ENCODE measurements at places on chromosomes 3 and 15. TPM values are rescaled to one million over a fixed set of nuclear protein-coding genes. Genes with fewer than 3 reads are reported as not detected.

DNA sequence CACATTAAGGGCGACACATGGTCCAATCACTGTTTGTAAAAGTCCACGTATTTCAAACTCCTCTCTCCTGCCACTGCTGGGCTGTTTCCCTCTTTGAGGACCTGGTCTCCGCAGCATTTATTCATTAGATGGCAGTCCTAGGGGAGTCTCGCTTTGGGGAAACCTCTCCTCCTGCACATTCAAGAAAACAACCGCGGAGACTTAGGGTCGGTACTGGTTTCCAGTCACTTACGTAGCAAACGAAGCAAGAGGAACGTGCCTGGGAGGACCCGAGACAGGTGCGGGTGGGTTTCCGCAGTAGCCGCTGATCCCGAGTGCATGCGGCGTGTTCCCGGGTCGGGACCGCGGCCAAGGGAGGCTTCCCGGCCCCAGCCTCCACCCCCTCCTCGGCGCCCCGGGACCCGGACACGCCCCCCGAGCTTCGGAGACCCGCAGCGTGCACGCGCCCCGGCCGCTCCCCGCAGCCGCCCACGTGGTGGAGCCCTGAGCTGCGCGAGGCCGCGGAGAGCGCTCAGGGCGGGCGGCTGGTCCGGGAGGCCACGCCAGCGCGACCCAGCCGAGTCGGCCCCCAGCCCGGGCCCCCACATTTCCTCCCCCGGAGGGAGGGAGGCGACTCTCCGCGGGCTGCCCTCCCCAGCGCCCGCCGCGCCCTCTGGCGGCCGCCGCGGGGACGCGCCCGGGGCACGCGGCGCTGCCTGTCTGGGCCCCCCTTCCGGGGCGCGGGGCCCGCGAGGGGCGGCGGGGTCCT lies 1.1 kb upstream of the IGF1R start:
- peak overlapping the region; percentile 89 for H3K27ac ChIP-seq
- H3K4me3 ChIP-seq, result peak overlapping the region; percentile 78
- no peaks in the 10 kb centered on the region for H3K4me1 ChIP-seq

DNA sequence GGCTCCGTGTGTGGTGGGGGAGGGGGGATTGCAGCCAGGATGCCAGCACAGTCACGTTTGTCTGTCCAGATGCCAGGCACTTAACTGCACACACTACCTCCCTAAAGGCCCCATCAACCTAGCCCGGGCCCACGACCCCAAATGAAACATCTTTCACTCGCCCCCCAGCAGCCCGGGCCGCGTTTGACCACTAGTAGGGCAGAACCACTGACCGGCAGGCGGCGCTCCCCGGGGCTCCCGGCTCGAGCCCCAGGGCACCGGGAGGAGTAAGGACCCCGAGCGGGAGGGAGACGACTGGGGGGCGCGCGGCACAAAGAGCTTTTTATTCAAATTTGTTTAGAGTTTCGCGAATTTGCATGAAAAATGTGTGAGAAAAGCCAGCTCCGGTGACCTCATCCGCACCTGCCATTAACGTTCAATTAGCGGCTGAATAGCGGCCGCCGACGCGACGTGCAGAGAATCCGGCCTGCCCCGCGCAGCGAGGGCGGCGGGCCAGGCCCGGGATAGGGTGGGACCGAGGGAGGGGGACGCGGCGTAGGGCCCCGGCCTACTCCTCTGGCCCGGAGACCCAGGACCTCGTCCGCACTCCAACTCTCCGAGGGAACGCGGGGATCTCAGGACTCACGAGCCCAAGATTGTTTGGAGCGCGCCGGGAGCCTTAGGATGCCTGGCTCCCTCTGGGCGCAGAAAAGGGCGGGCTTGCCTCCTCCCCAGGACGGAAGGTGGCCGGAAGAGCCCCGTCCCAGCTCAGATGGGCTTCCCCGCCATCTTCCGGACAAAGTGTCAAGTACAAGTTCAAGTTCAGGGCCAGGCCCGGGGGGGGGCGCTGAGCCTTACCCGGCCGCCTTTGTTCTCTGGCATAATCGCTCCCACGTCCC lies 64.9 kb upstream of the POLG start:
- H3K4me1 ChIP-seq, result peaks cover 14% of the 10 kb centered on the region
- no peak overlapping the region for H3K27ac ChIP-seq
- H3K36me3 ChIP-seq, result no peaks in the 10 kb centered on the region

TPRG1 gene
- total RNA-seq, result 25.2 TPM

CPN2 gene
- total RNA-seq, result 1.4 TPM

GATM gene
- 386 TPM for total RNA-seq

DNA sequence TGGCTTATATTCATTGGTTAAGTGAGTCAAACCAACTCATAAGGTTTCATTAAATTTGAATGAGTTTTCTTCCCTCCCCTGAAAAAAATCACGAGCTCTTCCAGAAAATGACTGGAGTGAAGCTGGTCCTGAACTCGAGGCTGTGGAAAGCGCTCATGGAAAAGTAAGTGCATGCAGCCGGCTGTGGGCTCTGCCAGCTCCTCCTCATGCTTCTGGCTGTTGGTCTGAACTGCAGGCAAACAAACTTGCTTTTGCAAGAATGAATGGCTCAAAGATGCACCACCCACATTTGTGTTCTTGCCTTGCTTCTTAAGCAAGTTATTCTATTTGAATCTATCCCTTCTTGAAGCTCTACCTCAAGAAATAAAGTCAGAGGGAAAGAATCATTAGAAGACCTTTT lies 6.2 kb downstream of the ETV5 start:
- H3K36me3 ChIP-seq, result no peaks in the 10 kb centered on the region
- no peak overlapping the region for H3K27ac ChIP-seq
- no peak for DNase-seq

GRCh38 chr3:50155891-50156290 lies 767 bp downstream of the SEMA3F start:
- H3K4me3 ChIP-seq, result peak overlapping the region; percentile 34
- no peak for DNase-seq
- H3K4me1 ChIP-seq, result peaks cover 24% of the 10 kb centered on the region
- no peaks in the 10 kb centered on the region for H3K27me3 ChIP-seq

GRCh38 chr15:89362203-89363101 lies 27.8 kb upstream of the POLG start:
- H3K36me3 ChIP-seq, result no peaks in the 10 kb centered on the region
- H3K4me1 ChIP-seq, result peaks cover 15% of the 10 kb centered on the region
- DNase-seq, result no peak
- peaks cover 4% of the 10 kb centered on the region for H3K27me3 ChIP-seq

GRCh38 chr3:48558493-48559134 lies 2.0 kb upstream of the PFKFB4 start:
- H3K27ac ChIP-seq, result peak overlapping the region; percentile 1
- H3K4me3 ChIP-seq, result no peak overlapping the region
- peak; percentile 38 for DNase-seq
- no peaks in the 10 kb centered on the region for H3K36me3 ChIP-seq

GRCh38 chr3:11154036-11154952 lies at the start of gene HRH1:
TSS of gene HRH1 (plus strand) at chr3:11154493. CDS start at chr3:11259038, 104,545 bp downstream.
- H3K4me1 ChIP-seq, result peaks cover 11% of the 10 kb centered on the region
- no peak within 1 kb of the TSS for H3K27ac ChIP-seq
- DNase-seq, result no peak
- peak within 1 kb of the TSS; percentile 59 for H3K4me3 ChIP-seq
- H3K27me3 ChIP-seq, result no peaks in the 10 kb centered on the region

COL6A6 gene
- 1.3 TPM for total RNA-seq

SLC28A1 gene
- 0.31 TPM for total RNA-seq

DNA sequence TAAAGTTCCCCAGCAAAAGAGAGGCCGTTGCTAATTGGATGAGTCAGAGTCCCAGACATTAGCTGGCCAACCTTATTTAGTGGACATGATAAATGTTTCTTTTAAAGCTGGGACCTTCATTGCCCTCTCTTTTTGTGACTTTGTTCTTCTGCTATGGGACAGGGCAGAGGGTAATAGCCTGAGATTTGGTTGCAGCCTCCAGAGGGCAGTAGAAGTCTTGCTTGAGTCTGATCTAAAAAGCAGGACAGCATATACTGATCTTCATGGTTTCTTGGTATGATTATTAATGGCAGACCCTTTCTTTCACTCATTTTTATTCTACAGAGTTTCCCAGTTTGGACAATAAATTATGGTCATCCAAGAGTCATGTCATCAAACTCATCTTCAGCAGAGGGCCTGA lies 25.1 kb upstream of the ZKSCAN7 start:
- H3K27ac ChIP-seq, result no peak overlapping the region
- no peaks in the 10 kb centered on the region for H3K27me3 ChIP-seq
- H3K4me3 ChIP-seq, result no peak overlapping the region
- H3K4me1 ChIP-seq, result no peaks in the 10 kb centered on the region
- no peaks in the 10 kb centered on the region for H3K36me3 ChIP-seq

- no peaks in the 10 kb centered on the region for H3K36me3 ChIP-seq
- peaks cover 22% of the 10 kb centered on the region for H3K4me1 ChIP-seq
- H3K27ac ChIP-seq, result peak within 1 kb of the TSS; percentile 95
- DNase-seq, result peak; percentile 95
Measured at GRCh38 chr3:130893376-130894129, at the start of gene ATP2C1. TSS of gene ATP2C1 (plus strand) at chr3:130894084. CDS start at chr3:130894770, 686 bp downstream.
